ENCODE measurements at places on chromosomes 5 and 9.

GRCh38 chr5:132421462-132421861 lies 52.0 kb downstream of the SLC22A5 start:
- peak overlapping the region; percentile 72 for H3K27ac ChIP-seq
- H3K36me3 ChIP-seq, result no peaks in the 10 kb centered on the region
- DNase-seq, result no peak
- H3K27me3 ChIP-seq, result no peaks in the 10 kb centered on the region

- no peaks in the 10 kb centered on the region for H3K27me3 ChIP-seq
- H3K4me1 ChIP-seq, result no peaks in the 10 kb centered on the region
- H3K4me3 ChIP-seq, result no peak overlapping the region
- no peak for DNase-seq
- no peak overlapping the region for H3K27ac ChIP-seq
These were observed 91.8 kb upstream of the ACO1 start for GRCh38 chr9:32292611-32293010.

DNA sequence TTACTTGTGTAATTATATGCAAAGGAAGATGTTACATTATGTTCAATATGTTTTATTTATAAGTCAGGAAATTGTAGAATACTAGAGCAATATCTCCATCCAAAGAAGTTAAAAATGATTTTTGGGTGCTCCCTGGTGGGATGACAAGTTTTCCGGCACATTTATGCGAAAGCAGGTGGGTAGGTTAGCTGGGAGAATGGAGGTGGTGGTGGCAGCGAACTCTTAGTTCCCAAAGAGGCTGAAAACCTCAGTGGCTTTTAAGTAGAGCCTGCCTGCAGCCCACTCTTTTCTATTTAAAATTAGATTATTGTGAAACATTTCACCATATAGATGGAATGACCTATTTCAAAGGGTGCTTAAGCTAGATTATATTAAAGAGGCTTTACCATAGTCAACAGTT lies 51.8 kb downstream of the ANKRD33B start:
- no peak for DNase-seq
- no peak overlapping the region for H3K4me3 ChIP-seq
- H3K27me3 ChIP-seq, result no peaks in the 10 kb centered on the region
- H3K4me1 ChIP-seq, result no peaks in the 10 kb centered on the region

GRCh38 chr5:63374085-63374484 lies 588.2 kb downstream of the HTR1A start:
- H3K27me3 ChIP-seq, result no peaks in the 10 kb centered on the region
- DNase-seq, result no peak
- H3K4me1 ChIP-seq, result no peaks in the 10 kb centered on the region
- no peak overlapping the region for H3K27ac ChIP-seq

- DNase-seq, result no peak
- no peaks in the 10 kb centered on the region for H3K4me1 ChIP-seq
- no peaks in the 10 kb centered on the region for H3K36me3 ChIP-seq
- no peak overlapping the region for H3K27ac ChIP-seq
These were observed 29.0 kb downstream of the SARDH start for GRCh38 chr9:133709015-133709611.

DNA sequence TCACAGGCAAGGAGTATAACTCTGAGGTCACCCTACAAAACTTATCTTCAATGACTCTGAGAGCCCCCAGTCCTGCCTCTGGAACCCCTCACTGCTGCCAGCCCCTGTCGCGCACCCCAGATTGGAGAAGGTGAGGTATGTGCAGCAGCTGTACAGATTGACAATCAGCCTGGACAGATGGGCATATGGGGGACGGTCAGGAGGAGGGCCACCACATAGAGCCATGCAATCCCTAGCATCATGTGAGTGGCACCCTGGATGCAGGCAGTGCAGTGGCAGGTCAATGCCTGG lies 90.1 kb downstream of the LMX1B start:
- H3K4me1 ChIP-seq, result peaks cover 4% of the 10 kb centered on the region
- H3K27ac ChIP-seq, result no peak overlapping the region
- no peaks in the 10 kb centered on the region for H3K36me3 ChIP-seq

DNA sequence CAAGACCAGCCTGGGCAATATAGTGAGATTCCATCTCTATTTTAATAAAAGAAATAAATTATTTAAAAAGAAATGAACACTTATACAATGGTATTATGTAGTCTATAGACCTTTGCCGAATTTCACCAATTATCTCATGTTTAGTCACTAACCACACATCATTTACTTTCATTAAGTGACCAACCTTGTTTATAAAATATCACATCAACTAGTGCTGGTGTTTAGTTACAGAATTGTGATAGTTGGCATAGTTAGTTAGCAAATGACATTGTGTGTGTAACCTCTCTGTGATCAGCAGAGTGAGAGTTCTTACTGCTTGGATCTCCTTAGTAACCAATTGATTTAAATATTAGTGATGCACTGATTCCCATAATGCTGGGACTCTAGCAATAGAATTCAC lies 71.8 kb downstream of the PRR16 start:
- H3K27ac ChIP-seq, result no peak overlapping the region
- no peaks in the 10 kb centered on the region for H3K4me1 ChIP-seq
- no peak for DNase-seq
- no peak overlapping the region for H3K4me3 ChIP-seq
- H3K36me3 ChIP-seq, result no peaks in the 10 kb centered on the region
- no peaks in the 10 kb centered on the region for H3K27me3 ChIP-seq

DNA sequence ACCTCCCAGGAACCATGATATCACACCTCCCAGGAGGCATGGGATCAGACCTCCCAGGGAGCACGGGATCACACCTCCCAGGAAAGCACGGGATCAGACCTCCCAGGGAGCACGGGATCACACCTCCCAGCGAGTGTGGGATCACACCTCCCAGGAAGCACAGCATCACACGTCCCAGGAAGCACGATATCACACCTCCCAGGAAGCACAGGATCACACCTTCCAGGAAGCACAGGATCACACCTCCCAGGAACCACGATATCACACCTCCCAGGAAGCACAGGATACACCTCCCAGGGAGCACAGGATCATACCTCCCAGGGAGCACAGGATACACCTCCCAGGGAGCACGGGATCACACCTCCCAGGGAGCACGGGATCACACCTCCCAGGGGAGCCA lies 30.0 kb upstream of the FCN2 start:
- no peak overlapping the region for H3K27ac ChIP-seq
- no peak for DNase-seq
- H3K36me3 ChIP-seq, result no peaks in the 10 kb centered on the region
- H3K4me3 ChIP-seq, result no peak overlapping the region

All from small intestine (tissue), 16 donors.